ENCODE measurements at places on chromosomes 4 and X. TPM values are rescaled to one million over a fixed set of nuclear protein-coding genes. Genes with fewer than 3 reads are reported as not detected.
A peak's percentile ranks its signal among the peaks of the same experiment; 100 is the strongest.

DNA sequence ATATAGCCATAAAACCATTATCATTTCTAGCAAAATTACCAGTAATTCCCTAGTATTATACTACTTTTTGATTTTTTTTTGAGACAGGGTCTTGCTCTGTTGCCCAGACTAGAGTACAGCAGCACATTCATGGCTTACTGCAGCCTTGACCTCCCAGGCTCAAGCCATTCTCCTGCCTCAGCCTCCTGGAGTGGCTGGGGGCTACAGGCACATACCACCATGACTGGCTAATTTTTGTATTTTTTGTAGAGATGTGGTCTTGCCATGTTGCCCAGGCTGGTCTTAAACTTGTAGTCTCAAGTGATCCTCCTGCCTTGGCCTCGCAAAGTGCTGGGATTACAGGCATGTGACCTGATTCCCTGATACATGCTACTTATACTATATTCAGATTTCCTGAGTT lies 13.7 kb downstream of the N4BP2 start:
- DNase-seq, result no peak

- DNase-seq, result no peak
Observed at GRCh38 chr4:15717086-15717485, 14.2 kb downstream of the BST1 start.

DNA sequence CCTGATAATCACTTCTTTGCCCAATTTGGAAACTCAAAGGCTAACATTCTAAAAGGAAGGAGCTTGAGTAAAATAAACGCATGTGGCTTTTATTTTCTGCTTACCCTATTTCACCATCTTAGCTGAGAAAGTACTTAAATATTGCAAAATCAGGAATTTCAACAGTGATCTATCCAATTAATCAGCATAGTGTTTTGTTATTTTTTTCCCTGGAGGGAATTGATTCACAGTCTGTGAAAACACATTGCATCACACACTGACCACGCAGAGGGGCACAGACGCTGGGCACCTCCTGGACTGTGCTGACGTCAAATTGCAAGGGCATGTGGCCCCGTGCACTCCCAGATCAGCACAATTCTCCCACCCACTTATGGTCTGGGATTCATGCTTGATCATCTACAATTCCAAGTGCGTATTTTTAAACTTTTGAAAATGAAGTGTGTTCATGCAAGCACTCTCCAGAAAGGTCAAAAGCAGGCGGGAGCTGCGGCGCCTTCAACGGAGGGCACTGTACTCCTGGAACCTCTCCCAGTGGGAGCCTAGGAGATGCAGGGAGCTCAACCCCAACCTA lies 320.6 kb upstream of the PPARGC1A start:
- DNase-seq, result no peak

Gene SLC6A14
- total RNA-seq, result not detected

GRCh38 chr4:5772528-5773270 lies 61.7 kb downstream of the EVC start:
- no peak for DNase-seq

DNA sequence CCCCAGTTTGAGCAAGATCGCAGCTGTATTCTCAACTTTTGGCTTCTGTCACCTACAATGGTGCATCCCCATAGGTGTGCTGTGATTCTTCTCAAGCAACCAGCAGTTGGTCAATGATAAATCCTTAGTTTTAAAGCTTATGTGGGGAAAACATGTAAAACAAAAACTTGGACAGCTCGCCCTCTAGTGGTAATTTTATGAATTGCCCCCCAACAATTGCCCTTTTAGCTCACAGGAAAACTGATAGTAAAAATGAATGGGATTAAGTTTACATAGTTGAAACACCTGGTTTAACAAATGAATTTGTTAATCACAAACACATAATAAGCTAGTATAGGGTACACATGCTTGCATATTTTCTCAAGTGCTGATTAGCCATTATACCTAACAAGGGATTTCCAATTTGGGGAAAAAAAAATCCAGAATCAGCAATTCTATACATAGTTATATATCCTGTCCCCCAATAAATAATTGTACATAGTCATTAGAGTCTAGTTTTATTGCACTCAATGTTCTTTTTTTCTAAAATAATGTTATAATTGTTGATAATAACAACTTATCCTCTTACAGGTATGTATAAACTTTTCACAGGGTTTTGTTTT lies 30.1 kb downstream of the TEX13A start:
- no peak for DNase-seq

Gene C4orf36
- not detected for total RNA-seq

- DNase-seq, result peak; percentile 26
Observed at GRCh38 chr4:2829321-2829932, 14.2 kb upstream of the ADD1 start.

Data from activated naive CD8-positive, alpha-beta T cell treated with anti-CD3 and anti-CD28 coated beads, Interleukin-2, amount 10 ng/mL, durations not matched to agents 7 days and 5 days (primary cell).